SK-N-SH (cell line): ENCODE measurements at places on chromosomes 3 and 15. TPM values are rescaled to one million over a fixed set of nuclear protein-coding genes. Genes with fewer than 3 reads are reported as not detected.

DNA sequence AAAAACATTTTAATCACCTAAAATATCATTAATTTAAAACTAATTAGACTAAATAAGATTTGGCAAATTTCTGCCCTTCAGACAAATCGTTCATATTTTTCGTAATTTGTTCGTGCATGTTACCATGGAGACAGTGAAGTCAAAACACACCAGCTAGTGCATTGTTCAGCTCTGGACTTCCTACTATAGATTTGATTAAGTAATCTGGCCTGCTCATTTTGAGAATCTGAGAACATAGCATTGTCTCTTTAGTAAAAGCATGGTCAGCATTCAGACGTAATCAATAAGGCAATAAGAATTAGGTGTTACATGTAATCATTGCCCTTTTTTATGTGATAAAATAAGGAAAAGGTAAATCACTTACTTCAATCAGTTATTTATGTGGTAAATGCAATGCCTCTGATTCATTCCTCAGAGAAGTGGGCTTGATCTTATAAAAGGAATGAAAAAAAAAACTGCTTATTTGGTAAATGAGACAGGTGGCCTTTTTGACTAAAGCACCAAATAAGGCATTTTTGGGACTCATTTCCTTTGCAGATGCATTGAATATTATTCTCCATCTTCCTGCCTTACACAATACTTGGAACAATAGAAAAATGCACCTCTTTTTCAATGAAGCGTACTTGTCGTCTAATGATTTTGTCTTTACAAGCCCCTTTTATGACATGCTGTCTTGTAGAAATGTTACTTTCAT, 84.5 kb upstream of the FNDC3B start:
- peak; percentile 55 for DNase-seq

- no peak for DNase-seq
Observed at GRCh38 chr15:32870240-32871033, 152.6 kb downstream of the GREM1 start.

Gene NPAP1
- polyA plus RNA-seq, result under 0.01 TPM in 1 of 2 replicates, not detected in the other

Gene MGLL
- 2.0 and 2.2 TPM in 2 replicates for polyA plus RNA-seq

- no peak for DNase-seq
Observed at GRCh38 chr3:15164340-15164739, 41.7 kb upstream of the CAPN7 start.

Gene NEK10
- 1.0 and 1.5 TPM in 2 replicates for polyA plus RNA-seq

Gene CHSY1
- 15.7 and 17.4 TPM in 2 replicates for polyA plus RNA-seq

Gene OR5H15
- not detected in 2 replicates for polyA plus RNA-seq
